Hematopoietic multipotent progenitor cell treated with erythropoietin and hydrocortisone succinate and interleukin-3 and kit ligand, for 17 days (in vitro differentiated cells): ENCODE measurements at places on chromosomes 5 and 9.
A peak's percentile ranks its signal among the peaks of the same experiment; 100 is the strongest.

DNA sequence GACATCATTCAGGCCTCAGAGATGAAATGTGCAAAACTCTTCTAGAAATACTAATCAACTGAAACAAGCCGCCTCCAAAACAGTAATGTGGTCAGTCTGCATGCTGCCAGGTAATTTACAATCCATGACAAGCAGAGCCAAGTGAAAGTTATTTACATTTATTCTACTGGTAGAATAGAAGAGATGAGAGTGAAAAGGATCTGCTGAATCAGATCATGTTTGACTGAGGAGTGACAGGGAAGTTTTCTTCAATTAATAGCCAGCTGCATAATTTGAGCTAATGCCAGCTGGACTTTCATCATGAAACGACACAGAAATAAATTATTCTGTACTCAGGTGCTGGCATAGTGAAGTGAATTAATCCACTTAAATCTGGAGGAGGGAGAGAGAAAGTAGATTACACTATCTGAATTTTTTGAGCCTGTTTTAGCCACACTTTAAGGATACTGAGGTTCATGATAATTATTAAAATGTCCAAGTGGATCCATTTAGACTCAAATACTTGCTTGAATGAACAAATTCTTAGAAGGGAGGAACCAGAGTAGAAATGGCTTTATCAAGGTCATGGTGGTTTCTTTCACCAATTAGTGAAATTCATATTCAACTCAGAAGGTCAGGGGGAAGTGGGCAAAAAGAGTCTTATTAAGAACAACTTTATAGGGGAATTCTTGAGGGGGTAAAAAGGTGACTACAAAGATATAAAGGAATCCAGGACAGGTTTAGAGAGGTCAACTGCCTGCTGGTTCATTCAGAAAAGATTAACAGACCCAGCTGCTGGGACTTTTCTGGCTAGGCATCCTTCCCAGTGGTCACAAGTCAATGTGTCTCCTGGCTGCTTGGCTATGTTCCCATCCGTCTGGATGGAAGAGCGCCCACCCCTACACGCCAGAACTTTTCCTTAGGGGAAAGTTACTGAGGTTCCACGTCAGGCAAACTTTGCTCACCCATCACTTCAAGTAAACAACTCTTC, 350.4 kb downstream of the PDE4D start:
- no peak for DNase-seq

DNA sequence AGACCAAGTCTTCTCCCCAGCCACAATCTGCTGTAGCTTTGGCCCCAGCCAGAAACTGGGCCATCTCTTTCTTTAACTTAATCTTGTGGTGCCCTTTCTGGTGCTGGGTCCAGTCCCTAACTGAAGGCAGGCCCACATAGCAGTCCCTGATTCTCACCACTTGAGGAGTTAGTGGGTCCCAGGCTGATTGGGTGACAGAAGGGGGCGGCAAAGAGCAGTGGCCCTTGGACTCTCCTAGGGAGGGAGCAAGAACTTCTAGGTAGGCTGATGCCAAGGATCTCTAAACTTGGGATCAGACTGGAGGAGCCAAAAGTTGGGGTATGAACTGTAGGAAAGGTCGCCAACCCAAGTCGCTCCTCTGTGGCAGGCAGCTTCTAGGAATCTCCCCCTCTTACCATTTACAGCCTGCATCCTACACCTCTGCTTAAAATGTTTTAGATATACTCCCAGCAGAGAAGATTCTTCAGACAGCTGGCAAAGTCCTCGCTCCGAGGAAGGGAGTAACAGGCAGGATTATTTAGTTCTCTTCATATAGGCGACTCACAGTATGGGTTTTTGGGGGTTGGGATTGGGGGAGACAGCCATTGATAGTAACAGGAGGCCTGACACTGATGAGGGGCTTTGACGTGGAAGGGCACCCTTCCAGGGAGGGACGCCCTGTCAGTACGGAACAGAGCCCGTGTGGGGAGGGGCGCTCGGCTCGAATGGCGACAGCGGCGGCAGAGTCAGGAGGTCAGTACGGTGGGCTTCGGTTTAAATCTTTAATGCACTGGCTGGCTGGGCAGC, 2.0 kb upstream of the CCL27 start:
- DNase-seq = peak; percentile 83

DNA sequence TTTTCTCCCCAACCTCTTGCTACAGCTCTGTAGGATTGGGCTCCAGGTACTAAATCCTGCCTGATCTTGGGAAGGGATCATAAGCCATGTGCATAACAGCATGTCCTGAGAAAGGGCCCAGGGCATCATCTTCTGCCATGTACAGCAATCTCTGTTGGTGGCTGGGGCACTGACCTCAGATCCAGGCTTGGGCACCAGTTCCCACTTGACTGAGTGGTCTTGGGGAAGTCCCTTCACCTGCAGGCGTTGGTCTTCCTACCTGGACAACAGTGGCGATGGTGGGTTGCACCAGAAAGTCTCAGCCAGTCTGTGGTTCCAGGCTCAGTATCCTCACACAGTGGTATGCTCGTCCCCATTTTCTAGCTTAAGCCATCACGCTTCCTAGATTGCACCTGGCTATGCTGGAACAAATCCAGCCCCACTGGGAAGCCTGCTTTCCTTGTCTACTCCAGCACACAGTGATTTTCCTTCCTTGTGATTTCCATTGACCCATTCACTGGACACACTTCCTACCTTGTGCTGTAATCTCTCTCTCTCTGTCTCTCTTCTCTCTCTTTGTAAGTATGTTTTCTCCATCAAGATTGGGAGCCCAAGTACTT, 121.7 kb upstream of the PITX1 start:
- no peak for DNase-seq

DNA sequence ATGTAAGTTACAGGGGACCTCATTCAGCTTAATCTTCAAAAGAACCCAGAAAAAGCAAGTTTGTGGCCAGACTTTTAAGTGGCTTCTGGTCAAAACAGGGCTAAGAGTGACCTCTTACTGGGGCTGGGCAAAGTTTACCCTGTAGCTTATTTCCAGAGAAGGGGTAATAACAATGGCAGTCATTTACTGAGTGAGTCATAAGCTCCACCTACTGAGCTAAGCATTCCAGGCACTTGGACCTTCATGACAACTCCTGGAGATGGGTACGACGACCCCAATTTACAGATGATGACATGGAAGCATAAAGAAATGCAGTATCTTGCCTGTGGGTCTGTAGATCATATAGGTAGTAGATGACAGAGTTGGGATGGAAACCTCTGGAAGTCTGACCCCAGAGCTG, 4.7 kb upstream of the GPR151 start:
- no peak for DNase-seq
